ENCODE measurements at places on chromosomes 3 and 15.
A peak's percentile ranks its signal among the peaks of the same experiment; 100 is the strongest.

- DNase-seq = no peak
These were observed 74.2 kb upstream of the FBN1 start for GRCh38 chr15:48719668-48720067.

- no peak for DNase-seq
These were observed 2.8 kb downstream of the CLSTN2 start for GRCh38 chr3:139937674-139938279.

DNA sequence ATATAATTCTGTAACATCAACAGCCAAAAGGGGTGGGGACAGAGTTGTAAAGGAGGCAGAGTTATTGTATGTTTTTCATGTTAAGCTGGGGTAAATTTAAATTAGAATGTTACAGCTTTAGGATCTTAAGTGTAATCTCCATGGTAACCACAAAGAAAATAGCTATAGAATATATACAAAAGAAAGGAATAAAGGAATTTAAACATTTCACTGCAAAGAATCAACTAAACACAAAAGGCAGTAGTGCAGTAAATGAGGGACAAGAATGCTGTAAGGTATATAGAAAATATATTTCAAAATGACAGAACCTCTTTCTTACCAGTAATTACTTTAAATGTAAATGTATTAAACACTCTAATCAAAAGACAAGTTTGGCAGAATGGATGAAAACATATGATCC, 361.7 kb downstream of the SLC9A9 start:
- no peak for DNase-seq

DNA sequence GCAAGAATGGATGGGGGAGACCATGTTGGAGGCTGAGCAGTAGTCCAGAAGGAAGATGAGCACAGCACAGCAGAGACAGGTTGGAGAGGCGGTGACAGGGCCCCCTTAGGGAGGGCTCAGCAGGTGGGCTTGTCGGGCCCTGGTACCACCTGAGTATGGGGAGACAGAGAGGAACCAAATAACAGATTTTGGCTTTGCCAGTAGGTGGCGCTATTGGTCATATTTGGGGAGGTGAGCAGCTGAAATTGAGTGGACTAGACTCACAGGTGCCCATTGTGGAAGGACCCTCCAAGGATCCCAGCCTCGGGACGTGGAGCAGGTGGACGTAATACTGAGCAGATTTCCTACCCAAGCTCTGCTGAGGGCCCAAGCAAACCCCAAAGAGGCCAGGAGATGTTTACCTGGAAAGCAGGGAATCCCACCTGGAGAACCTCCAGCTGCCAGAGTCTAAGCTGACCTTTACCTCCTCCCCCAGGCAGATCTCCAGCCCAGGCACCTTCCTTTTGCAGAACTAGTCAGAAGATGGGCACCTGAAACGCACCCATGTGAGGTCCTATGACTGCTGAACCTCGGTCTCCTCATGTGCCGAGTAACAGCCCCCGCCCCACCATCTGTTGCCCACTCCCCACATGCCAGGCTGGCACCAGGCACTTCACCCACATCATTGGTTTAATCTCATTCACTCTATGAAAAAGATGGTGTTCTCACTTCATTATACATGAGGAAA, 24.6 kb upstream of the CORO2B start:
- DNase-seq = peak; percentile 83

GRCh38 chr15:38557921-38558320, 6.7 kb downstream of the RASGRP1 start:
- DNase-seq = no peak

- no peak for DNase-seq
These were observed 25.3 kb upstream of the PIAS1 start for GRCh38 chr15:68028888-68029207.

GRCh38 chr15:34776606-34777105, 18.7 kb downstream of the ACTC1 start:
- no peak for DNase-seq

DNA sequence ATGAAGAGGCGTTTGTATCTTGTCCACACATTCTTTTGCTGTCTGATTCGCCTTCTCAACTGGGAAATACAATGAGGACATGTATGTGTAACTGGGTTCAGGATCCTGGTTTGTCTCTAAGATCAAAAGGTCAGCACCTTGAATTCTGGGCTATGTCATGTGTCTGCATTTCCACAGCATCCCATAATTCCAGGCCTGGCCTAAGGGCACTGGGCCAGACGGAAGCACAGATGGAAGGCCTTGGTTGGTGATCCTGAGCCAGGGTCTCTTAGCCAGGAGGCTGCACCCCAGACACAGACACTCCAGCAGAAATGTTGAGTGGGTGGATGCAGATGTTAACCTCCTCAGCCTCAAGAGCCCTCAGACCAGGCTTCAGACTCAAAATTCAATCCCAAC, 23.7 kb upstream of the HERC1 start:
- DNase-seq = no peak

- no peak for DNase-seq
These were observed 19.9 kb downstream of the WNT7A start for GRCh38 chr3:13860001-13860400.

- DNase-seq = no peak
These were observed 54.7 kb downstream of the FAM174B start for GRCh38 chr15:92600856-92601255.

- DNase-seq = no peak
These were observed 194.5 kb downstream of the RPLP1 start for GRCh38 chr15:69647142-69647513.

- DNase-seq = no peak
These were observed 20.7 kb upstream of the GSK3B start for GRCh38 chr3:120114981-120115380.

GRCh38 chr15:68631601-68632051, 52.8 kb downstream of the CORO2B start:
- no peak for DNase-seq

DNA sequence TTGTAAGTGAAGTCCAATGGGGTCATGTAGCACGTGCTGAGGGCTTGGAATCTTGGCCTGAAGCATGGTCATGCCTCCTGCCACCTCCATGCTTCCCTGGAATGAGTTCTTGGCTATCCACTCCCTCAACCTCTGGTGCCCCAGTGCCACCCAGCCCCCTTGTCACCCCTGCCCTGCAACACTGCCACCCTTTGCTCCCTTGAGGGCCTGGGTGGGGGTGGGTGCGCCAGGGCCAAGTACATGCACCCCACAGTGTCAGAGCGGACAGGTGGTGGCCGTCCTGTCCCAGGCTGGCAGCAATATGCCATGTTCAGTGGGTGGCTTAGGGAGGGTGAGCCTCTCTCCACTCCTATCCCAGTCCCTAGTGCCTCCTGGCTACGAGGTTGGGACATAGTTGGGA, 27.6 kb upstream of the C15orf39 start:
- no peak for DNase-seq

DNA sequence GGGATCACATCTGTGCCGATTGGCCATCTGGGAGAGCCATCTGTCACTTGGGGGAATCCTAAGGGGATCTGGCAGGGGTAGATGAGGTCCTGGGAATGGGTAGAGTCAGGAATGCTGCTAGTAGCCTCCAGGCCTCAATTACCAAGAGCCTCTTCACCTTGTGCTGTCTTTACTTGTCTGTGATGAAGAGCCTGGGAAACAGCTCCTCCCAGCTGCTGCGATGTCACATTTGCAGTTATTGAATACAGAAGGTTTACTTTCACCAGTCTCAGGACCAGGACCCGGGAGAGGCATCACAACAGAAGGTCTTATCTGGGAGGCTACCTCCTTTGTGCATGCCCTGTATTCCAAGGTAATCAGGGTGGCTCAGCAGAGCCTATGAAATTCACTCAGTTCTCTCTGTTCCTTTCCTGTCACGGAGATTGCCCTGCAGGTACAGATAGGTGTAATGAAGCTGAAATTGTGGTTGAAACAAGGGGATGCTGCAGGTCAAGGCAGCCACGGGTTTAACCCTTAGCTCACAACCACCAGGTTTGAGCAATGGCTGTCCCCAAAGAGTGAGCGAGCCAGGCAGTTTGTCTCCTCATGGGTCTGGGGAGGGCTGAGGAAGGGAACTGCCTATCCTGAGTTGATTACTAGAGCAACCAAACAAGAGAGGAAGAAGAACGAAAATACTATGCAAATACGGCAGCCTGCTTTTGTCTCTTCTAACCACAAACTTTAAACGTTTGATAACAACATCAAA, 298.9 kb upstream of the RORA start:
- DNase-seq = no peak

- no peak for DNase-seq
These were observed 8.6 kb downstream of the IRAK2 start for GRCh38 chr3:10173095-10173925.

DNA sequence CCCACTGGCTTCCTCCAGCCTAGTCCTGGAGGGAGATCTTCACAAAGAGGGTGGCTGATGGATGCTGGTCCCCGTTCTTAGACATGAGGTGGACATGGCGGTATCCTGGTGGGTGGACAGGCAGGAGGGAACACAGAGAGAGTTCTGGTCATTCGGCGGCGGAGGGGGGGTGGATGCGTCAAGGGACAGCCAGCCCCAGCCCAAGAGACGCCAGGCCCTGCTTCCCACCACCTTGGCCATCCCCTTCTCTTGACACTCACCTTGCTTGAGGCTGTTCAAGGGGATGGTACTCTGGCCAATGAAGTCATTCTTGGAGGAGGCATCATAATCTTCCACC, 17.1 kb downstream of the VILL start:
- no peak for DNase-seq

GRCh38 chr3:31402117-31402516, 130.6 kb upstream of the STT3B start:
- no peak for DNase-seq

DNA sequence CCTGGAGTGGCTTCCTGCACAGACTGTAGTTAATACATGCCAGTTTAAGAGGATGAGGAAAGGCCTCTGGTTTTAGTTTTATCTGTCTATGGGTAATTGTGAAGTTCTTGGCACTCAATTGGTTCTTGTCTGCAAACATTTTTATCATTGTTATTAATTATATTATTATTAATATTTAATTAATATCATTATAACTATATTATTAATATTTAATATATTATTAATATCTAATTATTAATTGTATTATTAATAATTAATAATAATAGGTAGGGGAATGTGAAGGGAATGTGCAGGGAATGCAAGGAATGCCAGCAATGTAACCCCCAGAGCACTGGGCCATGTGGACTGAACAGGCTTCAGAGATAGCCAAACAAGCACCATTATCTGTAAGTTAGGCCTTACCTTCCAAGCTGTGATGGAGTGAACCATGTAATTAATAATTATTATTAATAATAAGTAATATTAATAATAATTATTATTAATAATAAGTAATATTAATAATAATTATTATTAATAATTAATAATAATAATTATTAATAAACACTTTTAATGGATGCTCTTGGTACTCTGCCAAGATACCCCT, 79.8 kb upstream of the NMNAT3 start:
- no peak for DNase-seq

GRCh38 chr15:75416584-75416983, 34.9 kb downstream of the SIN3A start:
- DNase-seq = no peak

DNA sequence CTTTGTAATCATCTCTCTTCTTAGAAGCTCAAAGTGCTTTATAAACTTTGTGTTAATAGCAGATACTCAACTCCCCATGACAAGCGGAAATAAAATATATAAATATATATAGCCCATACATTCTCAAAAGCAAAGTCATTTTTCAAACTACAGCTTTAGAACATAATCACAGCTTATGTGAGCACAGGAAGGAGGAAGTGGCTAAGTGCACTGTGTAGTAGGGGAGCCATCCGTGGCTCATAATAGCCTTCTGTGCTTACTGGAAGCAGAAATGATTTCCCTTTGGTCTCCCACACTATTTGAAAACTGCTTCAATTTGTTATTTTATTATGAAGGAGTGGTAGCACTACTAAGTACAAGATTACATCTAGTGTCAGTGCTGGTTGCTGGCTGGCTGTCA, 151.4 kb upstream of the ARL6 start:
- no peak for DNase-seq

GRCh38 chr3:187165144-187165543, 25.8 kb upstream of the RPL39L start:
- peak; percentile 19 for DNase-seq

GRCh38 chr3:48411606-48412374, 18.1 kb downstream of the PLXNB1 start:
- DNase-seq = no peak

GRCh38 chr3:14518893-14519292, 21.2 kb downstream of the GRIP2 start:
- DNase-seq = no peak

DNA sequence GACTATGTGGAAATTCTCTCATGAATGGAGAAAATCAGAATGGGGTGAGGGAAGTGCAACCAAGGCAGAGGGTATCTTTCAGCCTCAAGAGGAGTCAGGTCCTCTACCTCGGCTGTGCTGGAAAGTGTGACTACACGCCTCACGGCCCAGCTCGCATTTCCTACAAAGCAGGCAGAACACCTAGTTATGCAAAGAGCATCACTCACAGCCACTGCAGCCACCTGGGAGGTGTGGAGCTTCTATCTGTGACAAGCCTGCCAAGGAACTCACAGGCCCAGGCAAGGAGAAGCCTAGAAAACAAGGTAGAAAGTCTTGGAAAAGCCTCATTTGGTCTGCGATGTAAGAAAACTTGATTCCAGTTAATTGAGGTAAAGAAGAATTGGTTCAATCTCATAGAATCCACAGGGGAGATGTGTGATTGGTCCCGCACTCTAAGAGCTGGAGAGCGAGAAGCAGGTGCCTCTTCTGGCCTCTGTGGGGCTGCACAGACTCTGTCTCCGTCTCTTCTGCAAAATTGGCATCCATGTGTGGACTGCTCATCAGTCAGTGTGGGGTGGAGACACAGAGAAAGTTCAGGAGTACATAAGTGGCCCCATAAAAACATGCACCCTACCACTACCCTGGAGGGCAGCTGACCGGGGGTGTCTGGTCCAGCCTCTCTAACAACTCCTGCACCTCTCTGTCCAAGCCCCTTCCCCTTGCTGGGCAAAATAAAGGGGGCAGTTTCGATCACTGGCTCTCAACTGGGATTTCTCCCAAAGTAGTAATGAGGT, 76.8 kb downstream of the TAMM41 start:
- no peak for DNase-seq

- no peak for DNase-seq
These were observed 61.7 kb downstream of the LDHAL6B start for GRCh38 chr15:59268168-59268851.

DNA sequence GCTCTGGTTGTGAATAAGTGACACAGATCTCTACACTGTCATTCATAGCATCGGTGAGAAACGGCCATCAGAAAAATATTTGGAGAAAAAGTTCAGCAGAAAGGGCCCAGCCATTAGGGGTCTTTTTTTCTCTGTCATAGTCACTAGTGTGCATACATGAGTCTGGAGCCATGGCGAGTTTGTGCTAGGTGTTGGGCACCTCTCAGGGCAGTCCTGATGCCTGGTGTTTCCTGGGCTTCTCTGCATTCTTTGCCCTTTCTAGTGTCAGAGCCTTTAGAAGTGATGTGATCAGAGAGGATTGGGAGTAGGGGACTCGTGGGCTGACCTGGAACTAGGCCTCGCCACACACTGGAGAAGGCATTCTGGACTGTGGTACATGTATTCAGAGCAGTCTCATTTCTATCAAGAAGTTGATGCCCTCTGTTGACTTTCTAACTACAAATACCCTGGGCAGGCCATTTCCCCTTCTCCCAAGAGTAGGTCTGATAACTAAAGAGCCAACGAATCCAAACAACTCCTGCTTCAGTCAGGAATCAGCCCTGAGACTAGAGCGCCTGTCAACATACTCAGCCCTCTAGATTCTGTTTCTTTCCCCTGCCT, 1.6 kb downstream of the KY start:
- DNase-seq = no peak

- DNase-seq = no peak
These were observed 36.6 kb downstream of the RFX7 start for GRCh38 chr15:56207092-56207491.
